EH (cell line): ENCODE measurements at places on chromosomes 7 and 10.

DNA sequence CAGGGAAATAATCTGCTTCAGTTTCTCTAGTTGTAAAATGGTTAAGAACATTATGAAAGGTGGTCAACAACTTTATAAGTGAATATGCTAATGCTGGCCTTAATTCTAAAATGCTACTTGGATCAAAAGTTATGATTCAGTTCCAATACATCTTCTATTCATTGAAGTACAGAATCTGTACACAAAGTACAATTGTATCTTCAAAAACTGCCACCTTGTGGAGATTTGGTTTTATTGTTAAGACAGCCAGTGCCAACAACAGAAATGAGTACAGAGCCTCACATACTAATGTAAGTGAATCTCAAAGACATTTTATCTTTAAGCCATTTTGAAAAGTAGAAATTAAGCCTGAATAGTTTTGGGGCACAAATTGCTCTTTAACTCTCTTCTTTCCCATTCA, 194.0 kb downstream of the CFTR start:
- DNase-seq, result peak; percentile 26

DNA sequence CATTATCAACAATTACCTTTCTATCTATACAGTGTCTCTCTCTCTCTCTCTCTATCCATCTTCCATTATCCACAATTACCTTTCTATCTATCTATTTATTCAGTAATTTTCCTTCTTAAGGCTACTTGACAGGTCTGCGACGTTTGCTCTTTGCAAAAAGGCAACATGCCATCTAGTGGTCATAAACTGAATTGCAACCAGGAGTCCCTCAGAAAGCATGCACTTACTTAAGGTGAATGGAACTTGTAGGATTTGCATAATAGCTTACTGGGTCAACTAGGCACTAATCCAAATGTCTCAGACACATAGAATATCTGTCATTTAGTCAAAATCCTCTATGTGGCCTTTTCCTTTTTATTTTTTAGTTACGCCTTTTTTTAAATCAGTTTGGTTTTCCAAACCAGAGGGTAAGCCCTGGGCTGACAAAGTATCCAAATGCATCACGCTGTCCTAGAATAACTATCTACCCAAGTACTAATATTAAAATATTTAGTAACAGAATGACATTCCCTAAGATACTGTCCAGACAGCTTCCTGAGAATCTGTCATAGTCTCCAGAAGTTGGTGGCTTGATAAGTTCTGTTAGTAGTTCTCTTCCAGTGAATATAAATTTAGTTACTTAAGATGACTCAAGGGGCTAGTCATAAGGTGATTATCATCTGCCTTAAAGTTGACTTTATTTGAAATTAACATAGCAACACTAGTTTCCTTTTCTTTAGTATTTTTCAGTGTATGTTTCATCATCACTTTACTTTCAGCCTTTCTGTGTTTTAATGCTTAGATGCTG, 208.3 kb downstream of the PPP1R3A start:
- peak; percentile 67 for DNase-seq

DNA sequence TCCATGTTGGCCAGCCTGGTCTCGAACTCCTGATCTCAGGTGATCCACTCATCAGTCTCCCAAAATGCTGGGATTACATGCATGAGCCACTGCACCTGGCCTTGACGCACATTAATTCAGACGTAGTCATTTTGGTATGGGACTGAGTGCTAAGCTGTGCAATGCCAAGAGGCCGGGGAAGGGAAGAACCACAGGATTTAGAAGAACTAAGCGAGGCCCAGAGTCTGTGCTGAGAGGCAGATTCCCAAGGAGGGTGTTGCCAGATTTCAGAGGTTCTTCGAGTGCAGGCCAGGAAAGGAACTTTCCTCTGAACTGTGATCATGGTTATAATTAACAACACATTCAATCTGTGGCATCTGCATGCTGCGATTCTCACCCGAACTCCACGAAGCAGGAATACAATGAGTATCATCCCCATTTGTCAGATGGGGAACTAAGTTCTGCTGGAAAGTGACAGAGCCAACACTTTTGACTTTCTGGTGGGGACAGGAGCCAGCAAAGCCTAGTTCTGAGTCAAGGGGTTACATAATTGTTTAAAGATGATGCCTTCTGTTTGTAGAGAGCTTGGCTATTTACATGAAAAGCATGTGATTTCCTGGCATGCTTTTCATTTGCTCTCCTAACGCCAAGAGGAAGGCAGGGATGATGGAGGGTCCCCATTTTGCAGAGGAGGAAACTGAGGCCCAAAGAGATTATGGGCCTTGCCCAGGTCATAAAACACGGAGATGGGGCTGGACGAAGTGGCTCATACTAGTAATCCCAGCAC, 6.2 kb upstream of the ZAN start:
- peak; percentile 94 for DNase-seq

GRCh38 chr10:5252177-5253037, 55.8 kb downstream of the AKR1C4 start:
- peak; percentile 9 for DNase-seq
